ENCODE measurements at places on chromosomes 7 and 10.

DNA sequence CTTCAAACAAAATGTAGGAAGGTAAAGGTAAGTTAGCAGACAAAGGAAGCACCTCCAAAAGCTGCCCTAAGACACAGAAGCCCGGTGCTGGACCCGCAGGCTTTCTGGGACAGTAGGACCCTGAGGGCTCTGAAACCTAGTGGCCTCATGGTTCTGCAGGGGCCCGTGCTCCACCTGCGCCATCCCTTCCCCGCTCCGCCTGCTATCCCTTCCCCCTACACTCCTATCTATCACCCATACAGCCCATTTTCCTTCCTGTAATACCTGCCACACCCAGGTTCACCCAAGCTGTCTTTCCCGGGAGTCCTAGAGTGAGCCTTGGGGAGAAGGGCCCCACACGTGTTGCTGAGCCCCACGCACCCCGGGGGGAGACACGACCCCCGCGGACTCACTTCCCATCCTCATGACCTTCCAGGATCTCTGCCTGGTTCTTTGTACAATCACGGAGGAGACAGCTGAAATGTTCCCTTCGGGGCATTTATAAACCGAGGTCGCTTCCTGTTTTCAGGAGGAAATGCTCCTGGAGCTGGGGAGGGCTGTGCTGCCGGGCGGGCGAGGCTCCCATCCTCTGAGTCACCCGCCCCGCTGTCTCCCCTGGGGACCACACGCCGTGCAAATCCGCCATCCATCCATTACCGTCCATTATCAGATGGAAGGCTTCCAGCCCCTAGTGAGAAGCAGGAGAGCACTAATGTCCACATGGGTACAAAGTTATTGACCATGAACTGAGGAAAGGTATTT, 251.7 kb upstream of the PITRM1 start:
- DNase-seq: peak; percentile 84

DNA sequence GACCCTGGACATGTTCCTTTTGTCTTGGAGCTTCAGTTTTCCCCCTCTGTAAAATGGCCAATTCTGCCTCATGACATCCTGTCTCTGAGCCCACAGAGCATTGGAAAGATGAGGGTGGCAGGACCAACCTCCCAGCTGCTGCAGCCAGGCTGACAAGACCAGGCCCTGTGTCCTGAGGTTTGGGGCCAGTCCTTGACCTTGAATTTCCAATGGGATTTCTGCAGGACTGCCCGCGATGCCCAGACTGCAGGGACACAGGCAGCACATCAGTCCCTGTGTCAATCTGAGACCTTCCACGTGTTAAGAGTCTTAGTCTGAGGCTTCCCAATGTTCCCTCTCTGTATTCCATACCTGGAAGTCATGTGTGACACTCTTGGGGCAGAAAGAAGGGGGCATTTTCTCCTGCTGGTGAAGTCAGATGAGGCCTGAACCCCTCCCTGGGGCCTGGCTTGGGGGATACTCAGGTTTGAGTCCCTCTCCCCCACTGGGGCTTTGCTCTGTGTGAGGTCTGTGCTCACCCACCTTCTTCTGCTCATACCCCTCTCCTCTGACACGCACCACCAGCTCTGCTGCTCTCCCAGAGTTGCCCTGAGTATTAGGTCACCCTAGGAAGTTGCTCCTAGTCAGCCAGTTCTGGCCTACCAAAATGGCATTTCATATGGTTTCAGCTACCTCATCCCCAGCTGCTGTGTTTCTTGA, 79.2 kb downstream of the ADCY1 start:
- DNase-seq: no peak

DNA sequence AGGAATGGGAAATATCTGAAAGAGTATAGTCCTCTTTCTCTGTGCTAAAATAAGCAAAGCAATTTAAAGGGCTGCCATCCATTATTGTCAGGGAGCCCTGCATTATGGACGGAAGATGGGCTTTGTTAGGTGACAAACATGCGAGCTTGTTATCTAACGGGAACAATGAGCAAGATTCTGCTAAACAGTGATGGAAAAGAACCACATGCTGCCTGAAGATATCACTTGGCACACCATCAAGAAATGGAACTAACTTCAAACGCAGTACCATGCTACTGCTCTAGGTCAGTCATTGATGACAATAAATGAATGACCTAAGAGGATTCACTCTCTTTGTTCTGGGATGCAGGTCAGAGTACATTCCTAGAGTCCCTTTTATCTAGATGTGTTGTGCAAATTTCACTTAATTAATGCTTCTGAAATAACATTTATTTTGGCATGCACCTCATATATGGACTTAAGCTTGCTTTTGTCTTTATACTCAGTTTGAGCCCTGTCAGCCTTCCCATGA, 175.7 kb upstream of the PTN start:
- no peak for DNase-seq

DNA sequence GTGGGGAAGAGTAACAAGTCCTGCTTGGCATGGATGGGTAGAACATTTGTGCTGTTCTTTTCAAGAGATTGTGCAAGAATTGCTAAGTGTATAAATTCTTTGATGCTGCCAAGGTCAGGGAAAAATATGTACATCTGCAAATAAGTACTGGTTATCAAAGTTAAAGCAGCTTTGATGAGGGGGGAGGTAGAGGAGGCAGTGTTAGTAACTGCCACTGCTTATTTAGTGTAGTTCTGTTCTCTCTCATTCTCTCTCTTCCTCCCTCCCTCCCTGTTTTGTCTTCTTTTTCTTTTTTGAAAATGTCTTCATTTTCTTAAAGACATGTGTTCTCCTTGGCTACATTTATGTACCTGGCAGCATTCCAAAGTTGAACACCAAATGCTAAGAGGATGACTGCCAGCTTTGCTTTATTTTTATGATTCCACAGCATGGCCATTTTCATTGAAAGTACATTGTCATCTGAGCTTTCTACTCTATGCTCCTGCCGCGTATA, 18.6 kb downstream of the CACNB2 start:
- peak; percentile 79 for DNase-seq

GRCh38 chr10:43315535-43316207, 48.8 kb upstream of the RASGEF1A start:
- no peak for DNase-seq

DNA sequence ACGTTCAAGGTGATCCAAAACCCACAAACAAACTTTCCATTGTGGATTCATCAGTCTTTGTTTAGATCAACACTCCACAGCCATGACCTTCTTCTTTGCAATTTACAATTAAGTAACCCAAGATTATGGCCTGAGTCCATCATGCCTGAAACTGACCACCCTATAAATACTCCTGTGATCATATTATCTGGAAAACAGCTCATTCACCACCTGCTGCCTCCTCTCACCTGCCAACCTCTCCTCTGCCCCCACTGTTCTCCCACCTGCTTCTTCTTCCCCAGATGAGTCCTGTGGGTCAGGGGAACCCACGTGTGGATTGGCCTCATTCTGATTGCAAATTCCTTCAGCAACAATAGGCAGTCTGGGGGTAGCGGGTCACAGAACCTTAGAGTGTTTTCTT, 81.4 kb downstream of the ABLIM1 start:
- DNase-seq: peak; percentile 3

DNA sequence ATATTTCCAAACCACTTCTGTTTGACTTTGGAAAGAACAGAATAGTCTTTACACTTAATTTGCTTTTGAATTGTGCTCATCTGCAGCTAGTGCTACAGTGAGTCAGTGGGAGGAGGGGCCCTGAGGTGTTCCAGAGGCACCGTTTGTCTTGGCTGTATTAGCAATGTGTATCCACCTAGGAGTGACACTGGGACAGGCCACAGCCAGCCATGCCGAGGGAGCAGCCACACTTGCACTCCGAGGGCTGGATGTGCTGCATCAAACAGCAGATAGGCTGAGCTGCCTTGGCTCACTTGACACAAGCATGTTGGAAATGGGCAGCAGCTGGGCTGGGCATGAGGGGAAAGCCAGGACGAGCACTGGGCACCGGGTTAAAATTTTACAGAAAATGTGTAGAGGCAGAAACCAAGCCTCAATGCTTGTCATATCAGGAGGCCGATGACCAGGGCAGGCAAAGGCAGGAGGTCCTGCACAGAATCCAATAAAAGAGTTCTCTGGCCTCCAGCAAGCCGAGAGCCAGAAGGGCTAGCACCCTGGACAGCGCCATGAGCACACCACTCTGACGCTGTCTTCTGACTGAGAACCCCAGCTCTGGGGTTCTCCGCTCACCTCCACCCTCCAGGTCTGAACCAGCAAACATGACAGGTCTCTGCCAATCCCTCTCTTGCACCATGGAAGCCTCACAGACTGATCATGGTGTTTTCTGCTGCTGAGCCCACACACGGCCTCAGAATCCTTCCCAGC, 163.3 kb downstream of the GRID1 start:
- DNase-seq: peak; percentile 3

GRCh38 chr10:100216006-100216405, 13.4 kb downstream of the CHUK start:
- peak; percentile 31 for DNase-seq

DNA sequence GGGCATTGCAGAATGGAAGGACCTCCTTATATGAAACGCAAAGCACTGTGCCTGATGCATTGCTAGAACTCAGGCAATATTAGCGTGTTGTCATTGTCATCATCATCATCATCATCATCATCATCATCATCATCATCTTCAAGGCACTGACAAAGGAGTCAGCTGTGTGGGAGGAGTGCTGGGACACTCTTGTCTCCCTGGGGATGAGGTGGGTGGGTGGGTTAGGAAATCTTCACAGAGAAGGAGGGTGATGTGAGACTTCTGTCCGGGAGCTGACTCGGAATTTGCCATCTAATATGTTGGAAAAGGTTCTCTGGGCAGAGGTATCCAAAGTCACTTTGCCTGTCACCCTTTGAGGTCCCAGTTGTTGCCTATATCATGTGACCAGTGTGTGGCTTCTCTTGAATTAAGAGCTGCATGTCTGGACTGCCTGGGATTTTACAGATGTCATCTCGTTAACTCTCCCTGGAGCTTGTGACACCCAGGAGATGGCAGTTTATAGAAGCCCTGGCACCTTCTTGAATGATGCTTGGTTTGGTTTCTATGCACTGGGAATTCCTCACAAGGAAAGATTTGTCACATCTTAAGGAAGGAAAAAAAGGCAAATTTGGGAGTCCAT, 7.1 kb downstream of the HTRA1 start:
- DNase-seq: no peak

- no peak for DNase-seq
Measured at GRCh38 chr7:37527109-37527508, 78.4 kb upstream of the ELMO1 start.

DNA sequence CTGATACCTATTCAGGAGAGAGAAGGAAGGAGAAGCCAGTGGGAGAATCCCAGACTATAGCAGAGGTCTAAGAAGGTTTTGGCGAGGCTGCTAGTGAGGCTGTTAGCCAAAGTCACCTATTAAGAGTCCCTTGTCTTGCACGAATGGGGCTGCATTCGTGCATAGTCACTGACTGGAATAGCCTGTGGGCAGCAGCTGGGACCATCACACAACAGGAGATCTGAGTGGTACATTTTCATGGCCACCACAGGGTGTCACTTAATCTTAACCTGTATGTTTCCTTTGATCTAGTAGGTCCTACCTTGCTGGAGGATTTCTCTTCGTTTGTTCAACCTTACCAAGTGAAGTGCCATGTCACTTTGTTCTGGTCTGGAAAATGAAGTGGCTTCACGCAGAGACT, 319.9 kb downstream of the BMPER start:
- DNase-seq: no peak

DNA sequence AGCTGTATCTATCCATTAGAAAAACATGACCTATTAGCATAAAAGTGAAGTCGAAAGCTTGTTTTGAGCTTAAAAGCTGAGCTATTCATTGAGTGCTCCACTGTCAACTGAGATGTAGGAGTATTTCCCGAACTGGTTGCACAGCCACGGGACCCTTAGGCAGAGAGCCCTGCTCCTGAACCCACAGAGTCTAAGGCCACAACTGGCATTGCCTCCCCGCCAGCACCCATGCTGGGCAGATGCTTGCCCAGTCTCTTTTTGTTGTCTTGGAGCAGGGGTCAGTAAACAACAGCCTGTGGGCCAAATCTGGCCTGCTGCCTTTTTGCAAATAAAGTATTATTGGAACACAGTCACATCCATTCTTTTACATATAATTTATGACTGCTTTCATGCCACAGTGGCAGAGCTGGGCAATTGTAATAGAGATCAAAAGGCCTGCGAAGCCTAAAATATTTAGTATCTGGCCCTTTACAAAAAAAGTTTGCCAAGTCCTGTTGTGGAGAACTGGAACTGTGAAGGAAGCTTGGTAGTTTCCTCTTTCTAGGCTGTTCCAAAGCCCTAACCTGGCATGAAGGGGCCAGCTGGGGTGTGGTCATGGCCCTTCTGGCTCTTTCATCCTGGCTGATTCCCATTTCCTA, 58.4 kb upstream of the WAPL start:
- no peak for DNase-seq

- peak; percentile 6 for DNase-seq
Measured at GRCh38 chr10:51321980-51322379, 247.7 kb downstream of the PRKG1 start.

DNA sequence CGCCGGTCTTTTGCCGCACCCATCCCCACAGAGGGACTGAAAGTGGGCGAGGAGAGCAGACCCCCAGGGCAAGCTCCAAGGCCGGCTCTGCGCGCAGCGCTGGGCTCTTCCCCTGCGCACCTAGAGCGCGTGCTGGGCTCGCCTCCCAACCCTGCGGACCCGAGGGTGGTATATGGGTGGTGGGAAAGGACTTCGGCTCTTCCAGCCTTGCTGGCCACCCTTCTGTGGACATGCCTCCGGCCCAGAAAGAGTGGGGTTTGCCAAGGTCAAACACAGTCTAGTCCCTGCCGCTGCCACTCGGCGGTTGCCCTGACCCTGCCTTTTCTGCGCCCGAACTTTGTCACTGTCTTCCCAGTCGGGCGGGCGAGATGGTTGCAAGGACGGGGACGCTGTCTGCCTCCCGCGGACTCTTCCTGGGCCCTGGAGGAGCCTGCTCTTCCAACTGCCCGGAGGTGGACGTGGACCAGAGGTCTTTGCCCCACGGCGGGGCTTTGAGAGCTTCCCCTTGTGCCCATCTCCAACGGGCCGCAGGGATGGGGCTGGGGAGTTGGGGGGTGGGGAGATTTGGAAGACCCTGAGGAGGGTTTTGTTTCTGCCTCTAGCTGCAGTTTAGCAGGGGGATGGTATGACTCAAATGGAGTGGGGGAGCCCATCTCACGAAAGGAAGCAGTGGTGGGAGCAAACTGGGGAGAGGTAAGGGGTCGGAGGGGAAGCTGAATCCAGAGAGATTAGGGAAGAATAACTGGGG, 1.5 kb downstream of the ADCY1 start:
- DNase-seq: no peak

DNA sequence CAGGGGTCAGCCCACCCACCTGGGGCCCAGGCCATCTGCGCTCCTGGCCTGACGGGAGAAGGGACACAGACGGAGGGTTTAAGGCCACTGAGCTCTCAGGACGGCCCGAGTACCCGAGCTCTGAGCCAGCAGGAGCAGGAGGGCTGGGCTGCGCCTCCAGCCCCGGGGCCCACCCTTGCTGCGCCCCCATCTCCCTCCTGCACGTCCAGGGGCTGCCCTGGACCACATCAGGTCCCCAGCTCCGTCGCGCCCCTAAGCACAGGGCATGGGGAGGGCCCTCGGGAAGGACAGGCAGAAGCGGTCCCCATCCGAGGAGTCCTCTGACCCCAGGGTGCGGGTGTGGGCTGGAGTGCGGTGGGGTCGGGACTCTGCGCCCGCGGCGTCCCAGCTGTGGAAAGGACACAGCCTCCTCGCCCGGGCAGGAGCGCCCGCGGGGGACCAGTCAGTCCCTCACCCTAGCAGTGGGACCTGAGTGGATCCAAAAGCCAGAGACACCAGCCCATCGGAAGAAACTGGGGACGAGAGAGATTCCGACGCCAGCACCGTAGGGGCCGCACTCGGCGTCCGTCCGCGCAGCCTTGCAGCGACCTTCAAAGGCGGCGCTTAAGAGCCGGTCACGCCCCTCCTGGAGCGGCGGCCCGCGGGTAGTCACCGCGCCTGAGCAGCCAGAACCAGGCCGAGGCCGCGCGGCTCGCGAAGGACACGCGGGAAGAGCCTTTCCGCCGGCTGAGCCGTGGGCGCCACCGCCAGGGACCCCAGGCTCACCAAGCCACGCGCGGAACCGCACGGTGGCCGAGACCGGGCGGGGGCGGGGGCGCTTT, 15.9 kb downstream of the CAMK2B start:
- peak; percentile 66 for DNase-seq
